CD4-positive, alpha-beta T cell treated with Interleukin-4 for 4 hours (primary cell): ENCODE measurements at places on chromosomes 2 and 18.

- no peak for DNase-seq
Measured at GRCh38 chr2:85243101-85244072, 84.4 kb downstream of the TGOLN2 start.

GRCh38 chr18:13800505-13801259, 23.3 kb upstream of the MC5R start:
- DNase-seq, result peak; percentile 7

DNA sequence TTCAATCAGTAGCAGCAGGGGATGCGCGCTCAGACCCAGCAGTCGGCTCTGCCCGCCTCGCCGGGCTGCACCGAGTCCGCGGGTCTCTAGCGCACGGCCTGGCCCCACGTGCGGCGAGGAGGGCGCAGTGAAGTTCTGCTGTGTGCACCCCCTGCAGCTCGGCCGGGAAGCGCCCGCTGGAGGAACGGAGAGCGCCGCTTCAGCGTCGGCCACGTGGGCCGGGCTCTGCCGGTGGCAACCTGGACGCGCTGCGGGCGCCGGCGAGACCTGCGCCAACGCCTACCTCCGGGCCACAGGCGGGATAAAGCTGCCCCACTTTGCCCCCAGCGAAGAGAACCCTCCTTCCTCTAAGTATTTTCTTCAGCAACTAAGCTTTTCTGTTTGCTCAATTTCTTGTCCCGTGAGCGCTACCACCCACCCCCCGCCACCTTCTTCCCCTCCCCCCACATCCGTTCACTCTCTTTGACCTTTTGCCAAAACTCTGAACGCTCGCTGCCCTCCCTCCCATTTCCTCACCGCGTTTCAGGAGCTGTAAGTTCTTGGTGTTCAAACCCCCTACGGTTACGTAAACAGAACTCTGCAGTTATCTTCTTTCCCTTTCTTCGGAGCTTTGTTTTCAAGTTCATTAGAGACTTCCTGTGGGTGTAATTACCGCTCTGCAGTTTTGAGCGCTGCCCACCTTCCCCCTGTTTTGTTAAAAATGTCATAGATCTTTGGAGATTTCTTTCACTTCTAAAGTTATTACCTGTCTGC, 42.6 kb upstream of the EDAR start:
- DNase-seq, result peak; percentile 83

GRCh38 chr2:220687231-220687843, 884.8 kb downstream of the EPHA4 start:
- peak; percentile 59 for DNase-seq

GRCh38 chr2:105796791-105797190, 52.1 kb downstream of the NCK2 start:
- peak; percentile 71 for DNase-seq

GRCh38 chr2:219398721-219399363, 11.1 kb upstream of the DNPEP start:
- DNase-seq, result no peak

GRCh38 chr18:58125183-58125582, 81.2 kb downstream of the NEDD4L start:
- no peak for DNase-seq

DNA sequence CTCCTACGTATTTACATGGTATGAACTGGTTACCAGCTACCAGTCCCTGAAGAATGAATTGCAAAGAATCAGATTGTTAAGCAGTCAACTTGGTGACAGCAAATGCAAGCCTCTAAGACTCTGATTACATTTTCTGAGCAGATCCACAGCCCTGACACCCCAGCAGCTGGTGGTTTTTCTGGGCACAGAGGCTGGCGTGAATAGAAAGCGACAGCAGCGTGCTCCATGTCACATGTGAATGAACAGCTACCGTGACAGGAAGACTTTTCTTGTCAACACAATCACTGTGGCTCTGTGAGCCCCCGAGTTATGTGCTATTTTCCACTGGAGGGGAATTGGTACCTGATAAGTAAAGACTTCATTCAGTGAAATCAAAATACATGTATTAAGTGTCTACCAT, 93.2 kb upstream of the CBLN2 start:
- DNase-seq, result no peak

DNA sequence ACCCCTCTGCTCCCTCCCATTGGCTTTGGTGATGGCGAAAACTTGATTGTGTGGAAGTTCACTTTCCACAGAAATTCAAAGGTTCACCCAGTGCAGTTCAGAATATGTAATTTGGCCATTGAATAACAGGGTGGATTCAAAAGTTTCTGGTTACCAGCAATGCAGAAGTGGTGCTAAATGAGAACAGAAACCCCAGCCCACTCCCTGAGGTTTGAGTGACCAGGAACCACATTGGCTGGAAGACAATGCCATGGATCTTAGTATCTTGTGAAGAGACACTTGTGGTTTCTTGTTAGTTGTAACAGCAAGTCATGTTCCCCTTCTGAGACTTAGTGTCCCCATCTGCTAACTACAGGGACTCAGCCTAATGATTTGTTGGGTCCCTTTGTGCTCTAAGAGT, 49.8 kb downstream of the QPCT start:
- DNase-seq, result no peak
